Mucosa of gallbladder (tissue), 1 donor: ENCODE measurements at places on chromosomes 5 and 9. TPM values are rescaled to one million over a fixed set of nuclear protein-coding genes. Genes with fewer than 3 reads are reported as not detected.

- DNase-seq, result no peak
These were observed 36.7 kb downstream of the ARHGAP26 start for GRCh38 chr5:142806841-142807267.

GRCh38 chr5:57524348-57525060, 41.9 kb upstream of the ACTBL2 start:
- no peak for DNase-seq

GRCh38 chr5:167389537-167389936, 901.9 kb upstream of the WWC1 start:
- DNase-seq, result no peak

GRCh38 chr5:106956886-106957285, 713.9 kb downstream of the EFNA5 start:
- no peak for DNase-seq

GRCh38 chr9:93244510-93245436, 60.8 kb downstream of the WNK2 start:
- peak; percentile 21 for DNase-seq

GRCh38 chr9:109346904-109347303, 26.0 kb upstream of the EPB41L4B start:
- no peak for DNase-seq

DNA sequence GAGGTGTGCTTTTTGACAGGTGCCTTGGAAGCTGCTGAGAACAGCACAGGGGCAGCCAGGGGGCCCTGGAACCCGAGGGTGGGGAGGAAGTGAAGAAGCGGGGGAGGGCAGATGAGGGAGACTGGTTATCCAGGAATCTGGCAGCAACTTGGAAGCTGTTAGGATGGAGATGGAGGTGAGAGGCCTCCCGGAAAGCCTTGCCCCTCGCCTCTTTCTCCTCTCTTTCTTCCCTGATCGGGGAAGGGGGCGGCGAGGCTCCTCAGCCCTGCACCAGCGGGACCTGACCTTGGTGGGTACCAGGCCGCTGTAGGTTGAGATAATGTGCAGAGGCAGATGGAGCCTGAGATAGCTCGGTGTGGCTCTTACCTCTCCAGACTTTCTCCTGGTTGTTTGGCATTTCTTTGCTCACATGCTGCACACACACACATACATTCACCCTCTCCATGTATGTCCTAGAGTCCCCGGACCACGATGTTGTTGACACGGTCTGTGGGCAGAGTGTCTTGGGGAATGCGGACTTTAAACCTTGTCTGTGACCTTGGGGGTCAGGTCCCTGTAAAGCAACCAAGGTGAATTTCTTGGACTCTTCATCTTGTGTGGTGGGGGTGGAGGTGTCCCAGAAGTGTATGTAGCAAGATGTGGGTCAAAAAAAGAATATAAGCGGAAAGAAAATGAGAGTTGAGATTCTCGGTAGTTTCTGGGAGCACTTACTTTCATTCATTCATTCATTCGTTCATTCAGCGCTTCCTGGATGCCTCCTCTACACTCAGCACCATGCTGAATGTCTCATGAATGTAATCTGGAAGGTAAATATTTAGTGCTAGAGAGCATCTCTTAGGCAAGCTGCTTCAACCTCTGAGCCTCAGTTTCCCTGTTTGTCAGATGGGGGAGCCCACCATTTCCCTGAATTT, 1.6 kb downstream of the WWC1 start:
- DNase-seq, result no peak

- no peak for DNase-seq
These were observed 114.5 kb downstream of the C9orf152 start for GRCh38 chr9:110093417-110093816.

- DNase-seq, result peak; percentile 88
These were observed 297.4 kb upstream of the ZNF608 start for GRCh38 chr5:125043781-125044391.

DNA sequence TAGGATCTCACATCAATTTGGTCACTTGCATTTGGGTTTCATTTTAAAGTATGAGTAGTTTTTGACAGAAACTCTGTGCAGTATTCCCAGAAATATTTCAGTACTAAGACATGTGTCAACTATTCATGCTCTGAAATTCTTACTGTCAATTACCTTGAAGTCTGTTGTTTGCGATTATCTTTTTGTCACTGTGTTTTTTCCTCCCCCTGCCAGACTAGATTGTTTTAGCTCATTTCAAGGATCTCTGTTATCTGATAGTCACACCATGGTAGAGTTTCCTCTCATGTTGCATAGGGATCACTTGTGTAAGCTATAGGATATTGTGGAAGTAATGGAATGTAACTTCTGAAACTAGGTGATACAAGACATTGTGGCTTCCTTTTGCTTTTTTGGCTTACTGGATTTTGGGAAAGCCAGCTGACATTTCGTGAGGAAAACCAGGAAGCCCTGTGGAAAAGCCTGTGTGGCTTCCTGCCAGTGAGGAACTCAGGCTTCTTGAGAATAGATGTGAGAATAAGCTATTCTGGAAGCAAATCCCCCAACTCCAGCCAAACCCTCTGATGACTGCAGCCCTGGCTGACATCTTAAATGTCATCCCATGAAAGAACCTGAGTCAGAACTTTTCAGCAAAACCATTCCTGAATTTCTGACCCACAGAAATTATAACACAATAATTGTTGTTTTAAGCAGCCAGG, 122.2 kb downstream of the FGF10 start:
- DNase-seq, result peak; percentile 32

- no peak for DNase-seq
These were observed 27.0 kb downstream of the SLC22A4 start for GRCh38 chr5:132321109-132321721.

DNA sequence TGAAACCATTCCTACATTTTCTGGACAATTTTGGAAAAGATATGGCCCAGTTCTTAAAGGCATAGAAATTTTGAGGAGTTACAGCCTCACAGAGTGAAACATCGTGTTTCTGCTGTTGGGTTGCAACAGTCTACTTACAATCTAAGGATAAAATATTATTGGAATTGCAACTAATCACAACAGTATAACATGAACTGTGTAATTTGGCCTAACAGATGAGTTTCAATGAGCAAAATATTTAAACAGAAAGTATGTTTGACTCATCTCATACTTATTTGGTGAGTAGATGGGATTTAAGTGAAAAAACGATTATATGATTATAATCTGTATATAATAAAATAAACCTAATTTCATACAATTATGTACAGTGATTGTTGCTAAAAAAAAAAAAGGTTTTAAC, 1061.8 kb downstream of the CDH12 start:
- DNase-seq, result no peak

DNA sequence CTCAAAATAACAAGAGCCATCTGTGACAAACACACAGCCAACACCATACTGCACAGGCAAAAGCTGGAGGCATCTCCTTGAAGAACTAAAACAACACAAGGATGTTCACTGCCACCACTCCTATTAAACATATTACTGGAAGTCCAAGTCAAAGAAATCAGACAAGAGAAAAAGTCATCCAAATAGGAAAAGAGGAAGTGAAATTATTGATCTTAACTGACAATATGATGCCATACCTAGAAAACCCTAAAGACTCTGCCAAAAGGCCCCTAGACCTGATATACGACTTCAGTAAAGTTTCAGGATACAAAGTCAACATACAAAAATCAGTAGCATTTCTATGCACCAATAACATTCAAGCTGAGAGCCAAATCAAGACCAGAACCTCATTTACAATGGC, 30.0 kb upstream of the MACIR start:
- DNase-seq, result no peak

DNA sequence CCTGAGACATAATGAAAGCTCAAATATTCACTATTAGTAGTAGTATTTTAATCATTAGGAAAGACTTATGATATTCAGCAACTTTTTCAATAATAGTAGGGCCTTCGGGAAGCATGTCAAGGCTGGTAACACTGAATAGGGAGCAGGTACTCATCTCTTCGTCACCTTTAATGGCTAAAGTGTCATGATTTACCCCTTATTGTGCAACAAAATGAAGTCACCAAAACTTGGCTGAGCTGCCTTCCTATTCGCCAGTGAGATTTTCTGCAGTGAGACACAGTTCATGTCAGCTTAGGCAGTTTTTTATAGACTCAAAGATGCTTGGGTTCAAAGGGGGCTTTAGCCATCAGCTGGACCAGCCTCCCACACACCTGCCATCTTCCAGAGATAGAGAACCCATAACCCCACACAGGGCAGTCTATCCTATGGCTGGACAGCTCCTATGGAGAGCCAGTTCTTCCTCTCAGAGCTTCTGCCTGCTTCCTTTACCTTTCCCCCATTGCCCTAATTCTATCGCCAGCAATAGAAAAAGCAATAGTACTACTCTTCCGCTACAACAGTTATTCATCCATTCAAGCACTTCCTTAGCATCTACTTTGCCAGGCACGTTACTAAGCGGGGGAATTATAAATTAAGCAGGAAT, 2.3 kb upstream of the CPLX2 start:
- no peak for DNase-seq

GRCh38 chr9:22052376-22052945, 43.4 kb upstream of the CDKN2B start:
- DNase-seq, result no peak

DNA sequence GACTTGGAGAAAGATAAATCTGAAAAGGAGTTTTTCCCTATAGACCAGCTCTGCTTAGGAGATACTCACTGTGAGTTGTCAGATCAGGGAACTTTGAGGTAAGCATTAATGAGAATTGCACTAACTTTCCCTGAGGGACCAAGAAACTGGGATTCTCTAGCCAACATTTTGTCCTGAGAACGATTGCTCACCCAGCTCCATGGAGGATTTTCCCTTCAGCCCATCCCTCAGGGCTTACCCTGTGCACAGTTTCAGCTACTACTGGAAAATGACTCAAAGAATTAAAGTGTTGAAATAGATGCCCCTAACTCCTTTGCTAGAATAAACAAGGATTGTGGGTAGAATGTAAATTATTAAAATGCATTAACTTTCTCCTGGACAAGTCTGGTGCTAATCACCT, 237.2 kb upstream of the IL12B start:
- no peak for DNase-seq

GRCh38 chr9:123540457-123540856, 184.5 kb downstream of the CRB2 start:
- no peak for DNase-seq

- DNase-seq, result no peak
These were observed 87.4 kb downstream of the SGCD start for GRCh38 chr5:156414391-156414790.

DNA sequence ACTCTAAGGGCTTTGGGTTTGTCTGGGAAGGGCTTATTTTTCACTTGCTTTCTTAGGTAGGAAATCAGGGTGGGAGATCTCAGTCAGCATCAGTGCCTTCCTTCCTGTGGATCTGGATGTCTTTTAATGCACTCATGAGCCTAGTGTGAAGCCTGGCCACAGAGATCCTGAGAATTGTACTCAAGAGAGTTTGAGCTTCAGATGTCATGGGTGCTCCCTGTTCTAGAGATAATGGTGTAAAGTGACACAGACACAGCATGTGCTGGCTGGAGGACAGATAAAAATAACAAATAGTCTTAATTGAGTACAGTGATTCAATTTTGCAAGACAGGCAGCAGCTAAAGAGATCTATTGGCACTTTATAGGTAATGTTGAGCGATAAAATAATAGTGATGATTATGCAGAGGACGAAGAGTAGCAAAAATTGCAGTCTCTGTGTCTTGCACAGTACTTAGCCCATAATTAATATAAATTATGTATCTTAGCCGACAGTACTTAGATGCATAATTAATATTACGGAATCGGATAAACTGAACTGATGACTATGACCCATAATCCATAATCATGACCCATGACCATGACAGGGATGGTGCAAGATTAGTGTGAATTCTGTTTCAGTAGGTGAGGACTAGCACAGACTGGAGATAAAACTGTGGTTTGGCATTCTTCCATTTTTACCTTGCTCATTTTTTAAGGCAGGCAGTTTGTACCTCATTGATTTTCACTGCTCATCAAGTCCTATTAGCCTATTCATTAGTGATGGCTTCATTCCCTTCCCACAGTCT, 408.7 kb upstream of the PIK3R1 start:
- no peak for DNase-seq

- DNase-seq, result no peak
These were observed 212.7 kb upstream of the CD180 start for GRCh38 chr5:67409126-67409777.

GRCh38 chr9:75830303-75830702, 60.2 kb upstream of the PCSK5 start:
- DNase-seq, result no peak

- DNase-seq, result no peak
These were observed 259.5 kb downstream of the BNC2 start for GRCh38 chr9:16611001-16611400.

DNA sequence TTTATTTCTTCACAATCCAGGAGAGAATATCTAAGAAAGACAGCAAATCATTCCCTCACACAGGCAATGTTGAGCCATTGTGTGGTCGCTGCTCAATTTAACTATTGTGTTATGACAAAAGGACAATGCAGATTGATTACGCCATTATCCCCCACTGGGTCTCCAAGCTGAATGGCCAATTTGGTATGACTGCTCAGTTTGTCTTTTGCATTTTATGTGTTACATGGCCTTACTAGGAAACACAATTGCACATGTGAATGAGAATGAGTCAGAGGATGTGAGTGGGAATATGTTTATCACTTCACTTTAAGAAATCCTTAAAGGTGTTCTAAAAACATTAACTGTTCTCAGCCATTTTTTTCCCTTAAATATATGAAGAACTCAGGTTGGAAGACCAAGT, 108.3 kb downstream of the FAM174A start:
- no peak for DNase-seq

- DNase-seq, result no peak
These were observed 869.1 kb downstream of the NR2F1-AS1 start for GRCh38 chr5:92711956-92712355.

- DNase-seq, result no peak
These were observed 117.5 kb downstream of the MACIR start for GRCh38 chr5:103375863-103376591.

DNA sequence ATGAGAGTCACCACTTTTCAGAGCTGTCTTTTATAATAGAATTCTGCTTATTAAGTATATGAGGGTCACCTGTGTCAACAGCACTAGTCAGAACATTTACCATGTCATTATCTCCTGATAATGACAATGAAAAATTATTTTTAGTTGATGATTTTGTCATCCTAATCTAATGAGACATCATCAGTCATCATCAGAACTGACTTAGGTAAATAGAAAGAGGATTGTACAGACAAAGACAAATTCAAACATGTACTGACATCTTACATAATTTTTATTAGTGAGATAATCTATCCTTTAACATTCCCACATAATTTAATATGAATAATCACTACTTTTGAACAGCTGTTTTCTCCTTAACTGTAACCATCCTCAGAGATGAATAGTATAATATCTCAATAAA, 22.6 kb downstream of the CDH9 start:
- no peak for DNase-seq

- DNase-seq, result peak; percentile 34
These were observed 3.7 kb upstream of the UCK1 start for GRCh38 chr9:131534721-131535237.

GRCh38 chr9:35942286-35942685, 15.7 kb downstream of the OR2S2 start:
- no peak for DNase-seq

The REEP2 gene
- 7.6 TPM for total RNA-seq

The ERGIC1 gene
- 118 TPM for total RNA-seq

The ORM1 gene
- 12.7 TPM for total RNA-seq

The GLRA1 gene
- total RNA-seq, result not detected

The AUH gene
- 19.9 TPM for total RNA-seq

The CARTPT gene
- 0.23 TPM for total RNA-seq

The GABRA6 gene
- total RNA-seq, result not detected

The PCDHGA10 gene
- 6.2 TPM for total RNA-seq

The CDHR2 gene
- 65.7 TPM for total RNA-seq

The ADAMTS19 gene
- 0.20 TPM for total RNA-seq
